ENCODE measurements at places on chromosomes 12 and 14. TPM values are rescaled to one million over a fixed set of nuclear protein-coding genes. Genes with fewer than 3 reads are reported as not detected.

DNA sequence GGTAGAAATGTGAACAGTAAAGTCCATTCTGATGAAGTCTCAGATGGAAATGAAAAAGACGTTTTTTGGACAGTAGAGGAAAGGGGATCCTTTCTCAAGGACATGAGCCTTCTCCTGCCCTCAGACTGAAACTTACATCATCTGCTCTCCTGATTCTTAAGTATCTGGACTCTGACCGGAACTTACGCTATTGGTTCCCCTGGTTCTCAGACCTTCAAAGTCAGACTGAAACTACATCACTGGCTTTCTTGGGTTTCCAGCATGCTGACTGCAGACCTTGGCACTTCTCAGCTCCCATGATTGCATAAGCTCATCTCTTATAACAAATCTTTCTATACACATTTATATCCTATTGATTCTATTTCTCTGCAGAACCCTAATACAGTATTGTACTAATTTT is 291.0 kb downstream of the SNAPC1 start:
- no peak for DNase-seq

- DNase-seq, result no peak
These were observed 2.3 kb downstream of the ACRBP start for GRCh38 chr12:6644903-6645302.

The ADAM21 gene
- 13.7 TPM for total RNA-seq

The FAIM2 gene
- total RNA-seq, result 14.6 TPM

The PLCZ1 gene
- total RNA-seq, result 13.4 TPM

The PNP gene
- total RNA-seq, result 21.8 TPM

DNA sequence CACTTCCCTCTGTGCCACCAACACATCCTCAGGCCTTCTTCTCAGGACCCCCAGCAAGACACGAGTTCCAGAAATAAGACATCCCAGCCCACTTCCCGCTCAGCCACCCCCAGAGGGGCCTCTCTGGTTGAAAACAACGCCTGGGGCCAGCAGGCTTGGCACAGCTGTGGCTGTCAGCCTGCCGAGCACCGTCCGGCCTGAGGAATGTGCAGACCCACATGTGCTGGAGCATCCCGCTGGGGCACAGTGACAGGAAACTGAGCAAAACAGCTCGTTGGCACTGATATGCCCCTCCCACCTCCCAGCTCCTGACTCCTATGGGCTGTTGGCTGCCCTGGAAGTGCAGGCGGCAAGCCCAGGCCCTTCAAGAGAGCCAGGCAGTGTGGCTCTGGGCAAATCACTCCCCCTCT is 1.4 kb downstream of the SYNE3 start:
- DNase-seq, result peak; percentile 67

DNA sequence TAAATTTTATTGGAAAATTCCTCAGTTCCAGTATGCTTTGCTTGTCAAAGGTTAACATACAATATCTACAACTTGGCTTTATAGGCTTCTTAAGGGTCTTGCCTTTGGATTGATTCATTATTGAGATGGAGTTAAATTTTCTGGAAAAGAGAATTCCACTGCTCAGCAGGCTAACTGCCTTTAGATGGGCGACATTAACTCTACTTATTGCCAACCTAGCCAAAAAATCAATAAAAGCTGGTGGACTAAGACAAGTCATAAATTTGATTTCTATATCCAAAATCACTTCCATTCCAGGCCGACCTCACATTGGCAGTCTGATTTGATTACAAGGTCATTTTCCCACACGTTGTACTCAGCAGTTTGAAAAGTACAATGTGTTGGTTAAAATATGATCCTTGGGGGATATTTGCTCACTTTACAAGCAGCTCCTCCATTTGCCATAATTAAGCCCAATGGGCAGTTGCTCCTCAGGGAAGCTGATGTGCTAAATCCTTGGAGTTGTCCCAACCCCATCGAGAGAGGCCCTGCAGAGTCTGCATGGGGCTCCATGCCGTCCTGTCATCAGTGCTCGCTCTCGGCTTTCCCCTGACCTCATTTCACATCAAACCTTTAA is 36.1 kb upstream of the CRY1 start:
- no peak for DNase-seq

The LIN7A gene
- 5.8 TPM for total RNA-seq

DNA sequence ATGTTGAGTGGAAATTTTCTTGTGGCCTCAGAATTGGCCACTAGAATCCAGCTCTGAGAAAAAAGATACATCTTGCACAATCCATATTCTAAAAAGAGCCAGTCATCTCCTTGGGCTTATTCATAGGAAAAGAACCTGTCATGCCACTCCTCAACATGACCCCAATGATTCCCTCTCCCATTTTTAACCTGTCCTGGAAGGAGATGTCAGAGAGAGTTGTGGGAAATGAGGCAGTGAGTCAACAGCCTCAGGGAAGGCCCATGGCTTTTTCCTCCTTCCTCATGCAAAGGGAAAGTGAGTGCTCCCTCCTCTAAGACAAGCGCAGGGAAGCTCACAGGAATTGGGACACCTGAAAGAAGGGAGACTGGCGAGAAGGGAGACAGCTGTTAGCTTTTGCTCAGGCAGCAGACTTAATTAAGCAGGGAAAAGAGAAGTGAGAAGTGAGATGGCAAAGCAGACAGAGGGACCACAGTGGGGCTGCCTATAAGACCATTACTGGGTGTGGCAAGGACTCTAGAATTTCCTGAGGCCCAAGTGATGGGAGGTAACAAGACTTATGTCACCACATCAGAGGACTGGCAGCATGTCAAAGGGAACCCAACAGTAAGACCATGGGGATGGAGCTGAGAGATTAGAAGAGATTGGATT is 10.2 kb upstream of the DHRS7 start:
- no peak for DNase-seq

- no peak for DNase-seq
These were observed 36.4 kb upstream of the EML1 start for GRCh38 chr14:99756796-99757195.

The RND1 gene
- 0.81 TPM for total RNA-seq

DNA sequence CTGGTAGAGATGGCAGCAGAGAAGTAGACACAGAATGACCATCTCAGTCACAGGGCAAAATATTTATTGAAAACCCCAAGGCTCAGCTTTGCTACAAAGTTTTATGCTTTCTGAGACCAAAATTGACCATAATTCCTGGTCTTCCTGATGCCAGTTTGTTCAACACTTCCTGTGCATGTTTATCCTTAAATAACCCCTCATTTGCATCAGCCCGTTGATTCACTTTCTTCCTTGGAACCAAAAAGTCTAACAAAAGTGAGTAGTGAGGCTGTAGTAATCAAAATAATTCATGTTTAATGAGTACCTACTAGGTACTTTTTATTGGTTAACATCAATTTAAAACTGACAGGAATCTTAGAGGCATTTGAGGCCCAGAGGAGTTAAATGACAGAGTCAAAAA is 51.7 kb downstream of the TRHDE start:
- DNase-seq, result no peak

DNA sequence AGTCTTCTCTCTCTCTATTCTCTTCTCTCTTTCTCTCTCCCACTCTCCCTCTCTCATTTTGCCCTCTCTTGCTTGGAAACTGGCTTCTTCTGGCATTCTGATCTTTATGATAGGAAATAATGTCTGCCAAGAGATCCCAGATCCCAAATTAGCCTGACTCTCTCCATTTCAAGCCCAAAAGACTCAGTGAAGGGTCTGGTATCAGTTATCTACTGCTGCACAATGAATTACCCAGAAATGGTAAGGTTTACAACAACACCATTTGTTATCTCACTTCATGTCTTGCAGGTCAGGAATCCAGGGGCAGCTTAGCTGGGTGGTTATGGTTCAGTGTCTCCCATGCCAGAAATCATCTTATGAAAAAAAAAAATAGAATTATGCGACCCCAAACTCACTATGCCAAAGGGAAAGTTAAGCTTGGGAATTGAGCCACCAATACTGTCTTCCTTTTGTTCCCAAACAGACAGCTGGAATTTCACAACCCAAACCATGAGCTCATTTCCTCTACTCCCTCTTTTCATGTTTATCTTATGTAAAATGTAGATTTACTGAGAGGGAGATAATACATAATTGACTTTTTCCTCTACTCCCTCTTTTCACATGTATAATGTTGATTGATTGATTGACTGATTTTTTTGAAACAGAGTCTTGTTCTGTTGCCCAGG is 67.8 kb upstream of the FICD start:
- DNase-seq, result no peak

GRCh38 chr12:93407054-93407962 is 29.6 kb downstream of the NUDT4 start:
- no peak for DNase-seq

DNA sequence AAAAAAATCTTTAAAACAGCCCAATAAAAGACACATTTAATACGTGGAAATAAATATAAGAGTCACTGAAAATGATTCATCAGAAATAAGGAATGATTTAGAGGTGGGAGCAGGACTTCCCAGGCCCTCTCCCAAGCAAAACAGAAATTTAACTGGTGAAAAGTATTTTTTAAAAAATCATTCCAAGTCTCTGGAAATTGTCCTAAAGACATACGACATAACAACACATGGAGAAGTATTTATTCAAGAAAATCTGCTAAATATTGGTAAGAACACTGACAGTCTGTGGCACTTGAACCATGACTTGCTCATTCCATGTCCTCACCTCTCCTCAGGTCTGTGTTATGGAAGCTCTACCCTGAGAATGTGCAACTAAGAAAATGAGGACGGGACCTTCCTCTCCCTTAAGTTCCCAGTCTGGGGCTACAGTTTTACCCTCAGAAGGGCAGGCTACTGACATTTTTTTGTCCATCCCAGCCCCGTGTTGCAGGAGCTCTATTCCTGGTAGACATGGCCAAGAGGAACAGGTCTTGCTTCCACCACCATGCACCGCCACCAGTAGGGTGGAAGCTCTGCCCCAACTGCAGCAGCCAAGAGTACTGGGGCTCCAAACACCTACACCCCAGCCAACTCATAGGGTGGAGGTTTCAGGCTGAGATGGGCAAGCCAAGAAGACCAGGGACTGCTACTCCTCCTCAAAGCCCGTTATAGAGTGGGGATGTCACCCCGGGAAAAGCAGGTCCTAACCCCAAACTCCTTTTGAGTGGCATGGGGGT is 193.0 kb downstream of the CRADD start:
- DNase-seq, result no peak

DNA sequence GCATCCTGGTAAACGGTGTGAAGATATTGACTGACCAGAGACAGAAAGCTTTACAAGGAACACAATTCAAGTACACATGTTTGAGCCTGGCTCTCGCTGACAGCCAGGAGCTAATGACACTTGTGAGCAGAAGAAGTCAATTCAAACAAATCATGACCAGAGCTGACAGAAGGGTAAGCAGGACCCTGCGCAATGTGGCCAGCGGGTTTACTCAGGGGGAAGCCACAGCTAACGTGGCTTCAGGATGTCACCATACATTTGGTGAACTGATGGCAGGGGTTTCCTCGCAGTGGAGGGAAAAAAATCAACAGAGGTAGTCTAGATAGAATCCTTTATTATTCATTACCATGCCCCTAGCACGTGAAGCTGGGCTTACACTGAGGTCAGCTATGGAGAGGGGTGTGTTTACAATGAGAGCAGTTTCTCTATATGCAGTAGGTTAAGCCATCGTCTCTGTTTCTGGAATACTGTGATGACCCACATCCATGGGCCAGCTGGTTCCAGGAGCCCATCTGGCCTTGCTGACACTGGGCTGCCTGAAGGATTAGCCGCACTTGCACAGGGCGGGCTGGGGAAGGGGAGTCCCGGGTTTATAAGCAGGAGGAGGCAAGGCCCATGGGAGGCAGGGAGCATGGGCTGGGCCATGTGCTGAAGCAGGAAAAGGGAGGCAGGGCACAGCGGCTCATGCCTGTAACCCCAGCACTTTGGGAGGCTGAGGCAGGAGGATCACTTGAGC is 198.2 kb upstream of the PRMT8 start:
- DNase-seq, result no peak

GRCh38 chr12:75853626-75854025 is 177.9 kb downstream of the PHLDA1 start:
- DNase-seq, result no peak

GRCh38 chr14:67418401-67419191 is 6.6 kb upstream of the PLEK2 start:
- no peak for DNase-seq

The LRP1-AS gene
- not detected for total RNA-seq

The DYNC1H1 gene
- 691 TPM for total RNA-seq

The KRT73 gene
- not detected for total RNA-seq

GRCh38 chr14:31967669-31967975 is 109.5 kb upstream of the ARHGAP5 start:
- no peak for DNase-seq

DNA sequence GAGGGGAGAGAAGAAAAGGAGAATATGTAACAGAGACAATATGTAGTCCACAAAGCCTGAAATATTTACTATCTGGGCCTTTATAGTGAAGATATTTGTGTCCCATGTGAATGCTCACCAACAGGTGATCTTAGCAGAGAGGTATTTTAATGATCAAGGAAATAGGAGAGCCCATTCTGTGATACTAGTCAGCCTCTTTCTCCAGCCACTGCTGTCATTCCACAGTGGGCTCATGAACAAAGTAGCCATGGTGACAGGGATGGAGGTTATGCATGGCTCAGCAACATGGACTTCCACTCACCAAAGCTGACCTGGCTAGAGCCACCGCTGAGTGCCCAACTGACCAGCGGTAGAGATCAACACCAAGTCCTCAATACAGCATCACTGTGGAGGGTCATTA is 58.2 kb downstream of the OSBPL8 start:
- DNase-seq, result no peak

DNA sequence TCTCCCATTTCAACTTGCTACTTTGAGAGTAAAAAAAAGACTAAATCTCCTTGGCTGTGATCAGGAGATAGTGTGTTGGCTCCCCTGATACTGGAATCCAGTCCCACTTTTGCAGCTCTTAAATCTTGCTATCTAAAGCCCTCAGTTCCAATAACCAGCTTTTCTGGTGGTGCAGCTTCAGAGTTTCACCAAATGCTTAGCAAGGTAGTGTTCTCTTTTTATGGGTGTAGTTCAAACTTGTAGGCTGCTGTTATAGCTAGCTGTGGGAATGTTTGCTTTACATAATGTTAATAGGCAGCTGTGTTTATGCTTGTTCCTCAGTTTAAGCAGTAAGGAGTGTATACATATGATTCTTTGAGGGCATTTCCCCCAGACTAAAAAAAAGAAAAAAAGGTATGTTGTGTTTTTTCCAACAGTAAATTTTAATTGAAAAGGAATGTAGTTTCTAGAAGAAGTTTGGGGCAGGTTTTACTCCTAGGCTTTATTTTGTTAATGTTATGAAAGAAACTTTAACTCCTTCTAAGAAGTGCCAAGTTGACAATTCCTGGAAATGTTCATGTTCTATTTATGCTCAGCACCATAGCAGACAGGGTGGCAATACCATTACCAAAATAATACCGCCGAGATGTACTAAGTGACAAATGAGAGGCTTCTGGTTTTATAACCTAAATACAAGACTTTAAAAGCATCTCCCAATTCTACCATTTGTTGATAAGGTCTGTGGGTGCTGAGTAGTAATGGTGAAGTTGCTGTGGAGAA is 12.1 kb downstream of the CRADD start:
- DNase-seq, result no peak

The FBXO21 gene
- total RNA-seq, result 290 TPM

DNA sequence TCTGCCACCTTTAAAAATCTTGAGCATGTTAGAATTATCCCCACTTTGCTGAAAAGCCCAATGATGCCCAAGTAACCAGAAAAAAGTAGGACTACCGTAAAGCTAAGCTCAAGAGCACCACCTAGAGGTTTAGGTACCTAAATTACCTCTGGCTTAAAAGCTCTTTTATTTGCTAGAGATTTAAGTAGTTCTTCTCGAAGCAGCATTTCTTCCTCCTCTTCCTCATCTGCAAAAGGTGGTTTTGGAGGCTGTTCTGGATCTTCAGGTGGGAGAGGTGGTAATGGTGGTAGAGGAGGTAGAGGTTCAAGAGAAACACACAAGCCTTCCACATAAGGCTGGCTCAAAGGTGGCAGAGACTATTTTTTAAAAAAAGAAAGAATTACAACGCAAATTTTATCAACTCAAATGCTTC is 26.9 kb downstream of the ZFC3H1 start:
- DNase-seq, result no peak

Data from testis (tissue), 5 donors.